ENCODE measurements at places on chromosomes 3 and 15.
A peak's percentile ranks its signal among the peaks of the same experiment; 100 is the strongest.

DNA sequence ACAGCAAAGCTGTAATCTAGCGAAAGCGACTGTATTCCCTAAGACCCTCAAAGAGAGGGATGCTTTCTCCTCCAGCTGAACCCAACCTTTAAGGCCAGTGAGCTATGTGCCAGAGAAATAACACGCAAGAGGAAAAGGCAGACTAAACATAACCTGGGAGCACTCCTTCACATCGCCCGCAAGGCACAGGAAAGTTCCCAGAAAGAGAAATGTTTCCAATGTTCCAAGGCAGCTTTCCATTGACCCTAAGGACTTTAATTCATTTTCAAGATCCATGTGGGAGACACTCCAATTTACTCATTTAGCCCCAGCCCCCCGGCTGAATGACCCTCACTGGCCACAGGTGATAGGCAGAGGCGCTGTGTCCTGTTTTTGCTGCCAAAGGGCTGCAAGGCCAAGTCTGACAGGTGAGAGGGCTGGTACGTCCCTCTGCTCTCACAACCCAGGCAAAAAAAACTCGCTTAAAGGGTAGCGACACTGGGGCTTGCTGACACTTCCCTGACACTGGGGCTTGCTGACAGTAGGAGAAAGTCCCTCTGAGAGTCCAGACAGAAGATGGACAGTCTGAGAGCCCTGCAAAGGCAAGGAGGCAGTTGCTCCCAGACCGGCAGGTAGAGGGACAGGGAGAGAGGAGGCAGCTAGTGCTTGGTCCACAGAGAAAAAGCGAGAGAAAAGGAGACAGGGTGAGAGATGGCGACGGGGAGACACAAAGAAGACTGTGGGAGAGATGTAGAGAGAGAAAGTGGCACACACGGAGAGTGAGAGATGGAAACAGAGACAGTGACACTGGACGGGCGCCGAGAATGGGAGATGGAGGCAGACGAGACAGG lies 702 bp downstream of the ARHGEF3 start:
- peak; percentile 37 for DNase-seq

- DNase-seq: no peak
Measured at GRCh38 chr3:153746211-153746610, 375.0 kb upstream of the ARHGEF26 start.

DNA sequence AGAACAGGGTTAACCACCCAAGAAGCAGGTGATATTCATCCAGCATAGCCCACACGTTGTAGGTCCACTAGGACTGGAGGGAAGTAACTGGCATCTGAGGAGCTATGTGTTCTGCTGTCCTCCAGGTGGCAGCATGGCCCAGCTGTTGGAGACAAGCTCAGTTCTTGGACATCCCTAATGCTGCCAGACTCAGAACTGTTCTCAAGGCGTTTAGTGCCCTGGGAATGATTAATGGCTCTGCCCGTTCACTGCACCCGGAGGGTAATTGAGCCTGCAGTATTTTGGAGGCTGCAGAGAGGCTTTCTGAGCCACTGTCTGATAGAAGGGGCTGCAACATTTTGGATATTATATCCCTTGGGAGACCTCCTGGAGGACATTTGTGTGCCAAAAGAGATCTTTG lies 521.3 kb upstream of the SEMA6D start:
- DNase-seq: no peak

GRCh38 chr15:76432604-76433003 lies 96.0 kb downstream of the ISL2 start:
- DNase-seq: no peak

GRCh38 chr3:170080605-170081004 lies 42.8 kb downstream of the GPR160 start:
- DNase-seq: no peak

DNA sequence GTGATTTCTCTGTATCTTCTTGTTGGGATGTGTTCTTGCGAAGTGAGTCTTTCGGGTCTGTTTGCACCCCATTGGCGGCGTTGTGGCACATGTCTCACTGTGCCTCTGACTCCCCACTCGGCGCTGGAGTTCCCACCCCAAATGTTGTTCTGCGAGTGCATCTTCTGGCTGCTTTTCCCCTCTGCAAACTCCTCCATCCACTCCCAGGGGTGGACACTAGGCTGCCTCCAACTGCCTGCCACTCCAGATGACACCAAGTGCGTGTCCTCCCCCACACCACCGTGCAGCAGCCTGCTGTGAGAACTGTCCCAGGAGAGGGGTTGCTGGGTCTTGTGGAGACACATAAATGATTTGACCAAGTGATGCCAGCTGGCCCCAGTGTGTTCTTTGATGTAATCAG lies 17.6 kb downstream of the EFCC1 start:
- DNase-seq: no peak

GRCh38 chr3:42742259-42742658 lies 30.8 kb downstream of the CCDC13 start:
- DNase-seq: no peak

DNA sequence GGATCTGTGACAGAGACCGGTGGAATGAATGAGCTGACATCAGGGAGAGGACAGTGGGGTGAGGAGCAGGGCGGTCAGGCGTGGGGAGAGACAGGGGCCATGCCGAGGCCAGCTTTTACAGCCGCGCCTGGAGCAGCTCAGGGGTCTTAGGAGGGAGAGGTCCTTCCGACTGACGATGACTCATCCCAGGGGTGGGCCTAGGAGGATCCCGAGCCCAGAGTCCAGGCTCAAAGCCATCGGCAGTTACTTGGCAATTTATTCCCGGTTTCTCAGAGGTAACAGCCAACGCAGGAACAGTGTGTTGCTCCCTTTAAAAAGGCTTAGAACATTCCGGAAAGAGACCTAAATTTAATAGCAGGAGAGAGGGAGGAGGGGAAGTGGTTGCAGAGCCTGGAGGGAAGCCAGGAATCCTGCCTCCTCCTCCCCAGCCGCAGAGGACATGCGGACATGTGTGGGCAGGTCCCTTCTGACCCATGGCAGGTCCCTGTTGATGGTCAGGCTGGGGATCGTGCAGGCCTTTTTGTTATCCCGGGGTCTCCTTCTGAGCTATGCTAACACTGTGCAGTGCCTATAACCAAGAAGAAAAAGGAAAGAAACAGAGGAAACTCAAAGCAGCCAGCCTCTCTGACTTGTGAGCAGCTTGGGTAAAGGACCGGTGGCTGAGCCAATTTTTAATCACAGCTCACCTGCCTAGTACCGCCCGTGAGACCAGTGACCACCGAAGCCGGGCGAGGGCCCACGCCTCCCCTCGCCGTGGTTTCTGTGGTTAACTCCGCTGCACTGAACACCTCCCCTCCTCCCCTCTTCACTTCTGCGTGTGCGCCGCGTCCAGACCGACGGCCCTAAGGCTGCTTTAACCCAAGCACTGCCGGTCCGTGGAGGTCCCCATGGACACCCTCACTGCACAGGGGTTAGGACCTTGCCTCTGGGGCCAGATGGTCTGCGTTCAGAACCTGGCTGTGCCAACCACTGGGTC lies 392.4 kb upstream of the PROK2 start:
- DNase-seq: no peak
